Skeletal muscle cell (primary cell): ENCODE measurements at places on chromosomes 5 and 9.

DNA sequence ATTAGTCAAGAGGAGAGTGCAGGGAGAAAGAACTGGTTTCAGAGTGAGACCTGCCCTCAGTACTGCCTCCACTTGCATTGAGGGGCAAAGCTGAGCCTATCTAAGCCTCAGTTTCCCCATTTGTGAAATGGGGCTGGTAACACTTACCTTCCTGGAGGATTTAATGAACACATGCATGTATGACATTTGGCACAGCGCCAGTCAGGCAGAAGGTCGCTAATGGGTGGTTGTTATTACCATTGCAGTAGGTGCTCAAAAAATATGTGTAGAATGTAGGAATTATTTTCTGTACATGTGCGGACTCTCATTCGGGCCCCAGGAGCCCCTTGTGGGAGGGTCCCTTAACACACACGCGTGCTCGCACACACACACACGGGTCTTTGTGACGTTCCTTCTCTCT lies 10.9 kb downstream of the FAT2 start:
- no peak for DNase-seq

DNA sequence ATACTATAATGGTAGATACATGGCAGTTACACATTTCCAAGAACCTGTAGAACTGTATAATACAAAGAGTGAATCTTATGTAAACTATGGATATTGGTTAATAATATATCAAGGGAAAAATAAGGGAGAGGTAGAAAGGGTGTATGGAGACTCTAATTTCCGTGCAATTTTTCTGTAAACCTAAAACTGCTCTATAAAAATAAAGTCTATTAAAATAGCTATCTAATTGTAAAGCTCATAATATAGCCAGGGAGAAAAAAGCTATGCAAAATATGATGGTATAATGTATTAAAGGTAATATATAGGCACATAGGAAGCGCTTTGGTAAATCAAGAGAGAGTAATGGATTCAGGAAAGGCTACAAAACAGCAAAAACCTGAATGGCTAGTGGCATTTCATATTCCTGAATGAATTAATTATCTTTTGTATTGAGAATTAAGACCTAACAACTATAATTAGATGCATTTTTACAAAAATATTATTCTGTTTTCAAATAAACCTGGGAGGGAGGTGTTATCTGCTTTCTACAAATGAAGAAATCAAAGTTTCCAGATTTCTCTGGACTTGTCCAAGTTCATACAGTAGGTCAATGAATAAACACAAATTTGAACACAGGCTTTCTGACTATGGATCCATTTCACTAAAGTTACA lies 22.8 kb downstream of the ANXA1 start:
- no peak for DNase-seq

GRCh38 chr9:96258967-96259366 lies 43.0 kb downstream of the HSD17B3 start:
- no peak for DNase-seq

DNA sequence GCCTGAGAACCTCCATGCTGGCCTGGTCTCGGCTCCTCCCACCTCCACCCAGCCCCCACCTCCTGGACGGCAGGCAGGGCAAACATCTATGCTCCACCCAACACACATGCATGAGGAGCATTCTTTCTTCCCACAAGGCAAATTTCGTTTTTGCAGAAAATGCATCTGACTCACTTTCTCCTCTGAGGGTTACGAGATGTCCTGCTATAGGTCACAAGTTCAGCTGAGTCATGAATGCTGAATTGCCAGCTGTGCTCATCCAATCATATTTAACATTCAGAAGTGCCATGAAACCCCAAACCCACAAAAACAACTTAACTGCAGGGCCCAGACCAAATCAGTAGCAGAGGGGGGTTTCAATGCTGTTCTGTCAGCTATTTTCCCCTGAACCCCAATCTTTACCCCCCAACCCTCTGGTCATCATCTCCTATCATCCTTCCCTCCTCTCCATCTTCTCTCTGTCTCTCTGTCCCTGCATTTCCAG lies 39.0 kb upstream of the OSMR start:
- peak; percentile 97 for DNase-seq

- DNase-seq: peak; percentile 57
Observed at GRCh38 chr5:143054480-143054941, 284.3 kb downstream of the ARHGAP26 start.

GRCh38 chr9:134283692-134284265 lies 42.5 kb upstream of the RXRA start:
- no peak for DNase-seq

- no peak for DNase-seq
Observed at GRCh38 chr5:122091936-122092600, 14.0 kb upstream of the LOX start.

DNA sequence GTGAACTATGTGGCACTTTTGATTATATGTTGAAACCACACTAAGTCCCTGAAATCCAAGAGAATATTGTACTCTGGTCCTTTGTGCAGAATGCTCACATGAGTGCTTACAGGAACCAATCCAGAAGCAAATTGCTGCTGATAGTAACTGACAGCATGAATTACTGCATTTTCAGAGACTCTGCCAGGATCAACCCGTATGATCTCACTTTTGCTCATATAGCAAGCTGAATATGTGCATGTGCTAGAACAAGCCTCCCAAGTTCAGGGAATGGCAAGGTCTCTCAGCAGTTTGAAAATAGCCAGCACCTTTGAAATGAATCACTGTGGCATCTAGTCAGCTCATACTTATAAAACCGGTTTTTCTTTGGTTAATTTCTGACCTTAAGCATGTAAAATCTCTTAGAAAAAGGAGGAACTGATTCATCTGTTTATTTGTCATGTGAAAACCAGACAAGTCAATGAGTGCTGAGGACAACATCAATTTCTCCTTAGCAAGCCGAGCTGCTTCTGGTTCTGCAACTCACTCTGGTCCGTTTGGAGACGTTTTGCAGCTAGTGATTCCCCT lies 215.7 kb upstream of the ELL2 start:
- peak; percentile 90 for DNase-seq

GRCh38 chr5:129113867-129114266 lies 19.3 kb downstream of the ISOC1 start:
- DNase-seq: no peak

GRCh38 chr9:126432659-126433058 lies 106.0 kb downstream of the MVB12B start:
- DNase-seq: no peak
